ENCODE measurements at places on chromosomes 2 and 18. TPM values are rescaled to one million over a fixed set of nuclear protein-coding genes. Genes with fewer than 3 reads are reported as not detected.

REG3A gene
- not detected for total RNA-seq

CACNB4 gene
- 0.75 TPM for total RNA-seq

SNED1 gene
- 4.2 TPM for total RNA-seq

LRRC30 gene
- total RNA-seq = not detected

- no peak for DNase-seq
These were observed 232.3 kb downstream of the HAUS1 start for GRCh38 chr18:46336278-46337111.

- DNase-seq = peak; percentile 70
These were observed 15.7 kb downstream of the COL4A3 start for GRCh38 chr2:227179988-227180685.

DNA sequence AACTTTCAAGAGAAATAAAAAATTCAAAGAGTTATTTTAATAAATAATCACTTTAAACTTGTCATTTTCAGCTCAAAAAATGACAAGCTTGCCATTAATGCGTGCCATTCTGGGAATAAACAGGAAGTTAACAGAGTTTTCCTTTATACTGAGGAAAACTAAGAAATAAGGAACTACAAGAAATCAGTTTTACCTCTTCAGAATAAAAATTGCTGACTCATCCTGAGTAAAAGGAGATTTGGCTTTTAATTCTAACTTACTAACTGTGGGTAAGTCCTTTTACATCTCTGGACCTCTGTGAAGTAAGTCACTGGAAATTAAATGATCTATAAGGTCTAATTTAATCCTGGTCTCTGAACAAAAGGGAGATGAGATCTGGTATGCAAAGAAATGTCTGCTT lies 16.1 kb downstream of the CEBPZ start:
- no peak for DNase-seq

DNA sequence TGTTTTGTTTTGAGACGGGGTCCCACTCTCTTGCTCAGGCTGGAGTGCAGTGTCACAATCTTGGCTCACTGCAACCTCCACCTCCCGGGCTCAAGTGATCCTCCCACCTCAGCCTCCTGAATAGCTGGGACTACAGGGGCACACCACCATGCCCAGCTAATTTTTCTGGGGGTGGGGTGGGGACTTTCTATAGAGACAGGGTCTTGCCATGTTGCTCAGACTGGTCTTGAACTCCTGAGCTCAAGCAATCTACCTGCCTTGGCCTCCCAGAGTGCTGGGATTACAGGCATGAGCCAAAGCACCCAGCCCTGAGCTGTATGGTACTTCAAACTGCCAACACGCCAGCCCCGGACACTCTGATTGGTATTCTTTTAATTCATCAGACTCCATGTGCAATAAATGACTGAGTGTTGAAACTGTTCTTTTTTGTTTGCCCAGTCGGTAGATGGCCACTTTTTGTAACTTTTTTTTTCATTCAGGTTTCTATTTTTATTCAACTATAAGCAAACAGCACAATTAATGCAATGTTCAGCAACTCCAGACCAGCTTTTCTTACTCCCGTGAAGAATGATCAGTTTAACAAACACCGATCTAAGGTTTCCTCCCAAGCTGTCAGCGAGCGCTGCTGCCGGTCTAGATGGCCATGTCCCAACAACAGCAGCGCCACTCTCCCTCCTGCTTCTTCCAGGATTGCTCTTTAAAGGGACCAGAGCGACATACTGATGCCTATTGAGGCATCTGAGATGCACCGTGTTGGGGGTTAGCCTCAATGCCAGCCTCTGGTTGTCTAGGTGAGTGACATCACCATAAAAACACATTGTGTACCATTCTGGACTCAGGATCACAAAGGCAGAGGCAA lies 12.5 kb upstream of the TGOLN2 start:
- DNase-seq = no peak

DNA sequence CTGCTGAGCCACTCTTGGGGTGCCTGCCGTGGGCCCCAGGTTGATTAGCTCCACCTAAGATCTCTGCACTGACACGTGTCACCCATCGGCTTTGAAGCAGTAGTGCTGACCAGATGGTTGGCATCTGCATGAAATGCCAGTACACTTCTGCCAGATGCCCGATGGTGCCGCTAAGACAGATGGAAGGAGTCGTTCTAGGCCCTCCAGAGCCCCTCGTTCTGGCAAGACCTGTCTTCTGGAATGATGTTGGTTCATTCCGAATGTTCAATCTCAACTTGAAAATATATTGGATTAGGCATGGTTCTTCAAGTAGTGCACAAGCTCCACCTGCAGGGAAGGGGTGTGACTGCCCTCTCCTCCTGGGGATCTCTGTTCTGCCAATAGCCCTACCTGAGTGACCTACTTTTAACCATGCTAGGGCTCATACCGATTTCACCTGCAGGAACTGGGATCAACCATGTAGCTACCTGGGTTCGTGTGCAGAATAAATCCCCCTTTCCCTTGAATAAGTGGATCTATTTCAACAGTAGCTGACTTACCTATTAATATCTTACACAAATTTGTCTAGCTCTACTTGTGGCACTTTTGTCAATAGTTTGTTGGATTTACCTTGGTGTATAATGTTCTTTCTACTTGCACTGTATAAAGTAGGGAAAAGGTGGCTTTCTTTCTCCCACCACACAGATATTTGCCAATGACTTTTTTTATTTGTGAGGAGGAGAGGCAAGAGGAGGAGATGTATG lies 342.6 kb downstream of the CTNNA2 start:
- peak; percentile 4 for DNase-seq
